ENCODE measurements at places on chromosomes 5 and 9. TPM values are rescaled to one million over a fixed set of nuclear protein-coding genes. Genes with fewer than 3 reads are reported as not detected.

The IFNK gene
- total RNA-seq: not detected

The ADRB2 gene
- 3.2 TPM for total RNA-seq

The NPR3 gene
- total RNA-seq: 0.27 TPM

The ANP32B gene
- 18.4 TPM for total RNA-seq

The IFNA16 gene
- total RNA-seq: not detected

The INSL6 gene
- not detected for total RNA-seq

The STPG3 gene
- not detected for total RNA-seq

The RXRA gene
- total RNA-seq: 10.8 TPM

The ADCY2 gene
- not detected for total RNA-seq

The JAKMIP2 gene
- 0.09 TPM for total RNA-seq

The IL4 gene
- not detected for total RNA-seq

The QRFP gene
- total RNA-seq: not detected

The OR2V1 gene
- total RNA-seq: not detected

The NUTM2G gene
- total RNA-seq: not detected

The GBGT1 gene
- 11.2 TPM for total RNA-seq

The PCDHB2 gene
- total RNA-seq: 3.5 TPM

The LECT2 gene
- total RNA-seq: not detected

The SOHLH1 gene
- not detected for total RNA-seq

The ECSCR gene
- total RNA-seq: 217 TPM

The AHRR gene
- 9.4 TPM for total RNA-seq

The GDA gene
- not detected for total RNA-seq

The ZNF883 gene
- 0.09 TPM for total RNA-seq
